Activated CD4-positive, alpha-beta T cell treated with anti-CD3 and anti-CD28 coated beads, Interleukin-2, Interleukin-6, amounts not matched to agents 100 ng/mL and 50 ng/mL, durations not matched to agents 16 hours and 8 hours (primary cell): ENCODE measurements at places on chromosomes 1 and 21.
A peak's percentile ranks its signal among the peaks of the same experiment; 100 is the strongest.

DNA sequence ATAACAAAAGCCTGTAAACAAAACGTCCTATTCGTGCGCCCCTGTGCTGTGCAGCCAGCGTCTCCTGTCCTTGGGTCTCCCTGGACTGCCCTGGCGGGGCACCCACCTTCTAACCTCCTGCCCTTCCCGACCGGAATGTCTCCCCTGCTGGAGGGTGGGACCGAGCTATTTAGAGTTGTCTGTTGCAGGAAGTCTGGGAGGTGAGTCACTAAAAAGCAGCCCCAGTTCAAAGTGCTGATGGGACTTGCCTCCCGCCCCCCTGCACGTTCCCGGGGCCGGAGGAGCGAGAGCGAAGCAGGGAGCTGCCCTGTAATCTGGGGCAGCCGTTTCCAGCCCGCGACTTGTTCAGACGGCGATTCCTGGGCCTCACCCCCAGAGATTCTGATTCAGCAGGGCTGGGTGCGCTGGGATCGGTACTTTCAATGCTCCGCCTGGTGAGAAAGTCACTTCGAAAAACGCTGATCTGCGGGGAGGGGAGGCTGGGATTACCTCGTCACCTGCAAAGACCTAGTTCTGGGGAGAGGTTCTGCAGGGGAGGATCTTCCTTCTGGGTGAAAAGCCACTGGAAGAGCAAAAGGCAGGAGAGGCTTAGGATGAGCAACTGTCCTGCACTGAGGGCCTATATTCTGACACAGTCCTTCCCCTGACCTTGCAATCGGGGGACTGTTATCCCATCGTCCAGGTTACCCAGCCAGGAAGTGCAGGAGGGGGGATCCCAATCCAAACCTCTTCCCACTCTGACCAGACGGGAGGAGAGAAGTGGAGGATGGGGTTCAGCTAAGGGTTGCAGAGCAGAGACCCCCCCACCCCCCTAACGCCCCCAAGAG is 1.2 kb upstream of the DHRS3 start:
- DNase-seq: peak; percentile 70

DNA sequence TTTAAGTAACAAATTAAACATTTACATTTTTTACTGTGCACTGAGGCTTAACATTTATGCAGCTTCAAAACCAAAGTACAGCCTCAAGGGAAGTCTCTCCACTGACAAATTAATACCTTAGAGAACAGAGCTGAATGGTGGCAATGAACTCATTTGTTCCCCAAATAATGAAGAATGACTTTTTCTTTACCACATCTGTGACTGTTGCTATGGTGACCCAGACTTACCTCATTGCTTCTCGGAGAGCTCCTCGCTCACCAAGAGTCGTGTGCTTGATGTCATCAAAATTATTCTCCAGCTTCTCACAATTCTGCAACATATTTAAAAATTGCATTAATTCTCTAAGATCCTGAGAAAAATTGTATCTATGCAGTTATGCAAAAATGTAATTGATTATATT is 92.9 kb downstream of the DPYD start:
- no peak for DNase-seq

GRCh38 chr1:234476172-234476571 is 2.8 kb downstream of the TARBP1 start:
- no peak for DNase-seq

DNA sequence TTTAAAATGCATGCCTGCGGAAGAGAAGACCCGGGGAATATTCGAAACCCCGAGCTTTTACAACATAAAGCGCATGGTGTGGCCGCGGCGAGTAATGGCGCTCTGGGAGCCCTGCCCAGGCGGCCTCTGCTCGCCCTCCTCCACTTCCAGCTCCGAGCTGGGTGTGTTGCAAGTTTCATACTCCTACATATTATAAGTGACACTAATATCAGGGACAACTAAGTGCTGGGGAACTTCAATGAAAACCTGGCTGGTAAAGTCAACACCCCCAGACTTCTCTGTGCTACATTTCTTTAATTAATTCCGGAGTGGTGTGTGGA is 11.8 kb downstream of the SIM2 start:
- DNase-seq: no peak

DNA sequence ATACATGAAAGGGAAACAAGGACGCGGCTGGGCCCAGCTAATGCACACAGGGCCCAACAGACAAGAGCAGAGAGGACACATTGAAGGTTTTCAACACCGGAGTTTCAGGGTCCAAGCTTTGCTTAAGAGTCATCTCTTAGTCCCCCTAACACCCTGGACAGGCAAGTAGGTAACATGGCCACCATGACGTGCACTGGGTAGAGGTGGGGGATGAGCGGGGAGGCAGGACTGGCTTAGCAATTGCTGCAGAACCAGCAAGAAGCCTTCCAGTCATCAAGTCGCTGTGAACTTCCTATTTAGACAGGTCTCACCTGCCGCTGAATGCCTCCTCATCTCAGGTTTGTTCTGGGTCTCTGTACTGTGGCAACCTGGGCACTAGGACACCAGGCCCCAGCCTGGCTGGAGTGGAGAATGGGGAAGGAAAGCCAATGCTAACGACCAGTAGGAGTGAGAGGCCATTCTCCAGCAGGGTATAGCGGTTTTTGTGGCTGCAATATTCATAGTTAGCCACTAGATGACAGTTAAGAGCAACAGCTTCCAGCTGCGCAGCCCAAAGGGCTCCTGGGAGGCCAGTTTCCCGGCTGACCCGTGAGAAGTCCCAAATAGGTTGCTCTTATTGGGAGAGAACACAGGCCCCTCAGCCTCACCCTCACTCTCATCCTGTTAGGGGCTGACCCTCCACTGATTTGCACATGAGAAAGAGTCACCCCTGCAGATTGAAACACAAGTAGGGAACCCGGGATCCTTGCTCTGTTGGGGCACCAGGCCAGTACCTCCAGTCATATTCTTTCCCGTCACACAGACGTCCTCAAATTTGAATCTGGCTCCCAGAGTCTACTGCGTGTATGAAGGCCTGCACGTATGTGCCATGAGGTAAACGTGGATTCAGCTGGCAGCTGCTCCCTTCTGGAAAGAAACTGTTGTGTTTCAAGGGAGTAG is 6.0 kb upstream of the PIGC start:
- DNase-seq: peak; percentile 70

- DNase-seq: no peak
Observed at GRCh38 chr1:75787524-75787923, 1.5 kb downstream of the RABGGTB start.

- no peak for DNase-seq
Observed at GRCh38 chr1:69911301-69911801, 294.0 kb downstream of the LRRC40 start.

DNA sequence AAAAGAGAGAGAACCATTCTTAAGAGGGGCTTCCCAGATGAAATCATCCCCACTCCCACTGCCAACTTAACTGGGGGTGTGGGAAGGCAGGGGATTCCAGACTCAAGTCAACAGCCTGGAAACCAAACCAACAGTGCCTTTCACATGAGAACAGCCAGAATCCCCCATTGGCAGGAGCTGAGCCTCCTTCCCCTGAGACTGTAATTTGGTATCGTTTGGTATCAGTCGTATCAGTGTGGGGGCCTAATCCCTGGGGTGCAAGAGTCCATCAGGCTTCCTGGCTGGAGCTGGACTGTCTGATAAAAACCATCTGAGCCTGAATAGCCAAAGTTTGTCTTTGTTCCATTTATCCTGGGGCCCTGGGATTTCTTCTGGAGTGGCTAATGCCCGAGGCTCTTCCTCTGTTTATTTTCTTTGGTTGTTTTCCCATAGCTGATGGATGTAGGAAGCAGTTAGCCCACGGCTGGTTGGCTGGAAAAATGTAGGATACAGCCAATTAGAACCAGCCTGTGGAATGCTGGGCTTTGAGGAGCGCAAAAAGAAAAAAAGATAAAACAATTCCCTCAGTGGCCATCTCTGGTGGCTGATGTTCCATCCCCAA is 84.6 kb downstream of the LAMC2 start:
- DNase-seq: no peak

- DNase-seq: no peak
Observed at GRCh38 chr1:54377040-54377691, 29.0 kb downstream of the SSBP3 start.

DNA sequence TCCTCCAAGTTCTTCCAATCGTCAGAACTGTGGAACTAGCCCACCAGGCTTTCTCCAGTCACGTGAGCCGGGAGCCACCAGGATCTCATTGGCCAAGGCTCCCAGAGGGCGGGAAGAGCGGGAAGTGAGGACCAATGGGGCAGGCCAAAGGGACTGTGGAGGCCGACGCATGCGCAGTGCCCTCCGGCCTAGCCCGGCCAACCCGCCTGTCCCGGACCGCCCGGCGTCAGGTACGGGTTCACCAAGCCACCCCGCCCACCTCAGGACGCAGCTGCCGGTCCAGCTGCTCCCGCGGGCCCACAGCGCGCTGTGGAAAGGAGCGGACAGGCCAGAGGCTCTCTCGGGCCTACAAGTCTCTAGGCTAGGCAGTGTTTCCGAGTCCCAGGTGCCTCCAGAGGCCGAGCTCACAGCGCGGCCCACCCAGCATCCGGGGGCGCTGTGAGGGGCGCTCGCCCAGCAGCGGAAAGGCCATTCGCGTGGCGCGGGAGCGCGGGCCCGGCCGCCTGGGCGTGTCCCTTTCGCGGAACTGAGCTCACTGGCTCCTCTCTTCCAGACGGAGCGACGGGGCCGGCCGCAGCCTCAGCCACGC is 10.9 kb downstream of the OR14I1 start:
- no peak for DNase-seq

GRCh38 chr1:226092965-226093364 is 30.4 kb downstream of the H3-3A start:
- DNase-seq: no peak

DNA sequence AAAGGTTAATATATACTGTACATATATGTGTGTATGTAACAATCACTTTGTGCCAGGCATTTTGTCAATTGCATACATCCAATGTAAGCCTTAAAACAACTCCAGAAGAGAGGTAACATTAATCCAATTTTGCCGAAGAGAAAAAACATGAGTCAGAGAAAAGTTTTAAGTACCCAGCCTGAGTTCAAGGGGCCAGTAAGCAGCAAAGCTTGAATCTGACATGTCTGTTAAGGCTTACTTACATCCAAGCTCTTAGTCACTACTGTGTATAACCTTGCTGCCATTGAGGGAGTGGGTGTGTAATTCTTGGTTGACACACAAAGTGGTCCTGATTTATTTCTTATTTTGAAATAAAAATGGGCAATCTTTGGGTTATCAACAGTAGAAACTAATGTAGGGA is 360.4 kb upstream of the LYPLAL1 start:
- no peak for DNase-seq

- no peak for DNase-seq
Observed at GRCh38 chr21:21247424-21247823, 249.2 kb downstream of the NCAM2 start.

GRCh38 chr1:156559086-156559796 is 13.1 kb downstream of the IQGAP3 start:
- no peak for DNase-seq

- no peak for DNase-seq
Observed at GRCh38 chr1:99476058-99476457, 169.9 kb upstream of the PALMD start.

DNA sequence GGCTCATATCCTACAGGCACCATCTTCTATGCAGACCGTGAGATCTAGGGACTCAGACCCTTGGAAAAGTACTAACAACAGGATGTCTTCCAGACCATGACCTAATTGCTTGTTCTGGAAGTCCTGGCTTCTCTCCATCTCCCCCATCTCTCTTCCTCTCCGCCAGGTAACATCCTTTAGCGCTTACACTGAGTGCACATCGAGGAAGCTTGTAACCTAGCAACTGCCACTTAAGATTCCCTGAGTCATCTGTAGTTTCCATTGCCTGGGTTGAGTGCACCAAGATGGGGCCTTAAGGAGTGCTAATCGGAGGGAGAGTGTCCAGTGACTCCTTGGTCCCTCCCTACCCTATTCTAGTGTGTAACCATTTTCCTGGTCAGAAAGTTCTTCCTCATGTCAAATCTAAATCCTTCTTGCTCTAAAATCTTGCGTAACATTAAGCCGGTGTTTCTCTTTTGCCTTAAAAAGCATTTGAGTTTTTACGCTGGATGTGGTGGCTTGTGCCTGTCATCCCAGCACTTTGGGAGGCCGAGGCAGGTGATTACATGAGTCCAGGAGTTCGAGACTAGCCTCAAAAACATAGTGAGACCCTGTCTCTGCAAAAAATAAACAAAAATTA is 9.7 kb downstream of the KLHDC8A start:
- no peak for DNase-seq

DNA sequence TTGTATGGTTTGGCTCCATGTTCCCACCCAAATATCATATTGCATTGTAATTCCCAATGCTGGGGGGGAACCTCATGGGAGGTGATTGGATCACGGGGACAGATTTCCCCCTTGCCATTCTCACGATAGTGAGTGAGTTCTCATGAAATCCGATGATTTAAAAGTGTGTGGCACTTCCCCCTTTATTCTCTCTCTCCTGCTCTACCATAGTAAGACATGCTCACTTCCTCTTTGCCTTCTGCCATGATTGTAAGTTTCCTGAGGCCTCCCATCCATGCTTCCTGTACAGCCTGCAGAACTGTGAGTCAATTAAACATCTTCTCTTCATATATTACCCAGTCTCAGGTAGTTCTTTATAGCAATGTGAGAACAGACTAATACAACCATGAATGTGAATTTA is 211.6 kb upstream of the NR5A2 start:
- DNase-seq: no peak

- no peak for DNase-seq
Observed at GRCh38 chr1:25477448-25478034, 46.8 kb downstream of the MACO1 start.

- no peak for DNase-seq
Observed at GRCh38 chr1:14606632-14607031, 8.1 kb downstream of the KAZN start.

DNA sequence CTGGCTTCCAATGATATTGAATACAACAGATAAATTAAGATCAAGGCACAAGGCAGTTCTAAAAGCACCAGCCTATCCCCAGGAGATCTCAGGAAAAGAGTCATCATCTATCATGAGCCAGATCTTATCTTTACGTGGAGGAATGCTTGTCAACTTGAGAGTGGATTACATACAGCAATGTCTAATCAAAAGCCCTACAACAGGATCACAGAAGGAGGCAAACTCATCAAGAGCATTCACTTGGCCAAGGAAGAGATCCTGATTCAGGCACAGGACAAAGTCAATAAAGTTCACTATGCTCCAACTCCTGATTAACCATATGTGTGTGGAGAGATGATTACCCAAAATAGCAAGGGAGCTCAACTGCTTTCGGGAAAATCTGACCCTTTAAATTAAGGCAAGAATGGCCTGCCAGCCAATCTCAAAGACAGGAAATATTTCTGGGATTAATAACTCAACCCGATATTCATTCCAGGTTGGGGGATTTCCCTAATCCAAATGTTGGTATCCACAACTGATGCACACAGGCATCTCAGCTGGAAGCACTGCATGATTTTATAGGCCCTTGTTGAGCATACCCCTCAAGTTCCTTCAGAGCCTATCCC is 33.7 kb downstream of the TBX15 start:
- DNase-seq: no peak

GRCh38 chr1:167602840-167603239 is 27.2 kb upstream of the RCSD1 start:
- DNase-seq: no peak
